Activated CD8-positive, alpha-beta memory T cell treated with anti-CD3 and anti-CD28 coated beads for 1 hour (primary cell): ENCODE measurements at places on chromosomes 5 and 9.

DNA sequence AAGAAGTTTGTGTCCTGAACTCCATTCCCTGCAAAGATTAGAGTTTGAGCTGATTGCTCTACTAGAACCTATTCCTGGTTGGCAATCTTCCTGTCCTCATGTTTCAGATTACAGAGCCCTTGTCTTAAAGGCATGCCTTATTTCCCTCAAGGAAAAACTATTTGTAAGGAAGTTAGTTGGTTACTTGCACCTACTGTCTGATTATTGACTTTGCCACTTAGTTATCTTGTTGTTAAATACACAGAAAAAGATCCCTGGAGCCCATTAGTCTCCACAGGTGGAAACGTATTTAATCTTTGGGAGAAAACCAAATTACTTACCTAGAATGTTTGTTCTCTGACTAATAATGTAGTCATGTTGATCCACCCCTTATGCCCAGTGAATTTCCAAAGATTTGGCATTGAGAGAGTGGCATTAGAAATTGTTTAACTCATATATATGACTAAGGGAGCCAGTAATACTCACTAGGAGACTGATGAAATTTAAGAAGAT is 132.3 kb upstream of the ELL2 start:
- no peak for DNase-seq

- no peak for DNase-seq
Observed at GRCh38 chr5:378301-378891, 56.9 kb downstream of the AHRR start.

- no peak for DNase-seq
Observed at GRCh38 chr9:122370303-122370702, 521 bp upstream of the PTGS1 start.

DNA sequence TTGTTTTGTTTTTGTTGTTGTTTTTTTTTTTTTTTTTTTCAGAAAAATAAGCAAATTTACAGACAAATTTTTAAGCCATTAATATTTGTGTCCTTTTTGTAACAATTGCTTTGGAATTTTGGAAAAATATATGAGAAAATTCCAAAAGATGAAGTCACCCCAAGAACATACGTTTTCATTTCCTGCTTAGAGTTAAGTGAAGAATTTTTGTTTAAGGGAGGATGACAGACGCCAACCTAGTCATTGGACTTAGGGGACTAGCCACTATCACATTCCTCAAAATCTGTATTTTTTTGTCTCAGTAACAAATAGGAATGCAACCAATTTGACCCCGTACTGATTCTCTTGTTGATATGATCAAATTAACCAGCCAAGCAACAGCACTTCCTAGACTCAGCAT is 433.9 kb upstream of the SLC30A5 start:
- DNase-seq: no peak

GRCh38 chr9:115777610-115778009 is 376.0 kb upstream of the PAPPA start:
- no peak for DNase-seq

- no peak for DNase-seq
Observed at GRCh38 chr5:55899344-55899743, 48.2 kb downstream of the IL31RA start.

GRCh38 chr5:51095486-51095885 is 287.8 kb upstream of the ISL1 start:
- DNase-seq: no peak

DNA sequence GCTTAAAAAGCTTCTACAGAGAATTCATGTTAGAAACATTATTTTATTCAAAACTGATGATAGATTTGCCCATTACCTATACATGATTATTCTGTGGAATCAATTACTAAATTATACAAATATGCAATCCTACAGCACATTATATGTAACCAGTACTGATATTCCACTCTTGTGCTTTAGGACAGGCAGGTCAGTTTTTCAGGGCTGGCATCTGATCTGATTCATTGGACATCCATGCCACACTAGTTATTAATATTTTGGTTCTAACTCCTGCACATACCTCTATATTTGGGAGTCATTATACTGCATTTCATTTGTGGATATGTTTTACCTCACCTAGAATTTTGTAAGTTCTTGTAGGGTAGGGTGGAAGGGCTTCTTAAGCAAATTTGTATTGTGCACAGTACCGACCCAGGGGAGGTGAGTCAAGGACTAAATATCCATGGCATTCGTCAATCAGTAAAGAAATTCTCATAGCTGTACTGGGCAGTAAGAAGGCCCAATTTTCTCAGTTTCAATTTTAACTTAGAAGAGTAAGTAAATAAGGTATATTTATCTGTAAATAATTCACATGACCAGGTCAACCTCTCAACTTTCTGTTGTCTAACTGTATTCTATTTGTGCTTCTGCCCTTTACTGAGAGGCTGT is 33.5 kb downstream of the ELOVL7 start:
- DNase-seq: no peak

DNA sequence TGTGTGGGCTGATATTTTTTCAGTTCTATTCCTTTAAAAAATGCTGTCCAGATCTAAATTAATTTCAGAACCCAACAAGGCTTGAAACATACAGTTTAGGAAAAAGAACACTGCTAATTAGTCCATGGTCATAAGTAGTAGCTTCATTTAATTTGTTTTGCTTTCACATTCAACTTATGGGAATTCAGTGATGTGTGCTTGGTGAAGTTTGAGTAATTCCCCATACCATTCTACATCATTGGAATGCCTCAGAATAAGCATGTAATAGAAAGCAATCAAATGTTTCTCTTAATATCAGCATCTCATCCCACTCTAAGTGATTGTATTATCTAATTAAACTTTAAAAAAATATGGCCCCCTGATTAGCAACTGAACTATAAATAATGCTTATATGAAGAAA is 2.7 kb downstream of the CNTLN start:
- no peak for DNase-seq

DNA sequence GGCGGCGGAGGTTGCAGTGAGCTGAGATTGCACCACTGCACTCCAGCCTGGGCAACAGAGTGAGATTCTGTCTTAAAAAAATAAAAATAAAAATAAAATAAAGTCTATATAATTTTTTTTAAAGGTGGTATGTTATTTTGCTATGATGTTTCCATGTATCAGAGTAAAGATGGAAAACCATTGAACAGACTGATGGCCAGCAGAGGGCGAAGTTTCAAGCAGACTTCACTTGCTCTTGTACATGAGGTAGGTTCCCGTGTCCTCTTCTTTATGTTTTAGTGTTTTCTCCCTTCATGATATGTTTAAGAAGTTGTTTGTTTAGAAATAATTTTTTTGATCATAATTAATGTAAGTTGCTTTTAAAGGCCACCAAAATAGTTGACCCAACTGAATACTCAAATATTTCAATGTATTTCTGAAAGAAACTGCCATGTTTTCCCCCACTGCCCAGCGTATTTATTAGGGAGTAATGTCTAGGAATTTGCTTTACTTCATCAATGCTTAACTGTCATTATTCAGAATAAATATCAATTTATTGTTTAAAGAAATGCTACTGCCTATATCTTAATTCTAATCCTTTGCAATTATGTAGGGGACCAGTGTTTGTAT is 146.4 kb downstream of the HACD4 start:
- DNase-seq: peak; percentile 6

DNA sequence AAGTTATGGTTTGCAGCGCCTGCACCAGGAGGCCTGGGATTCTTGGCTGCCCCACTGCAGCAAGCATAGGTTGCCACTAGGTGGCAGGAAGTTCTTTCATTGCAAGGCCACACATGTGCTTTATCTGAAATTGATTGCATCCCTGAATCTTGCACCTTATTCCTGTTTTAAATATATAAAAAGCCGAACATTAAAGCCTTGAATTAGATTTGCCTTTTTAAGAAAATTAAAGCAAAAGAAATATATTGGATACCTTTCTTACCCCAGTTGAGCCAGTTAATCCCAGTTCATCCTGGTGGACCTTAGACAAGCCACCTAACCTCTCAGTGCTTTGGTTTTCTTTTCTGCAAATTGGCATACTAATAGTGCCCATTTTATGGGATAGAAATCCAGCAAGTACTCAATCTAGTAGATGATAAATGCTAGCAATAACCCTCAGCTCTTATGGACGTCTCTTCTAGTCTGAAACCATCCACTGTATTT is 6.3 kb upstream of the TRMT10B start:
- no peak for DNase-seq

DNA sequence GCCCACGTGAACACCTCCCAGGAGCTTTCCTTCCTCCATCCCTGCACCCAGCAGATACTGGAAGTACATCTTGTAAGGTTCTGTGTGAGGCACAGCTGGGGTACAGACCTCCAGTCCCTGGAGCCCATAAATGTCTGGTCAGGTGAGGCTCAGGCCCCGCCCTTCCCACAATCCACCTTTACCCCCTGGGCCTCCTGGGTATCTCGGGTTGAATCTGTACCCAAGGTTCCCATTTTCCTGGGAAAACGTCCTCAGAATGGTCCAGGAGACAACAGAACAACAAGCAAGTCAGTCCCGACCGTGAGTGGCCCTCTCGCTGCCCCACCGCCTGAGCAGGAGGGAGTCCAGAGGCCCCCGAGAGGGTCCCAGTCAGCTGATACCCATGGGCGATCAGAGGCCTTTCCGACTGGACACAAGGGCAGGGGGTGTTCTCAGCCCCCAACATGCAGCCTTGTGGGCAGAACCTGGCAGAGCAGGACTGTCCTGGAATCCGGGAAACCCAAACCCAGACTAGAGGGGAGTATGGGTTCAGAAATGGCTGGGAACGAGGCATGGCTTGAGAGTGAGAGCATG is 4.3 kb downstream of the SPATA31E1 start:
- no peak for DNase-seq

DNA sequence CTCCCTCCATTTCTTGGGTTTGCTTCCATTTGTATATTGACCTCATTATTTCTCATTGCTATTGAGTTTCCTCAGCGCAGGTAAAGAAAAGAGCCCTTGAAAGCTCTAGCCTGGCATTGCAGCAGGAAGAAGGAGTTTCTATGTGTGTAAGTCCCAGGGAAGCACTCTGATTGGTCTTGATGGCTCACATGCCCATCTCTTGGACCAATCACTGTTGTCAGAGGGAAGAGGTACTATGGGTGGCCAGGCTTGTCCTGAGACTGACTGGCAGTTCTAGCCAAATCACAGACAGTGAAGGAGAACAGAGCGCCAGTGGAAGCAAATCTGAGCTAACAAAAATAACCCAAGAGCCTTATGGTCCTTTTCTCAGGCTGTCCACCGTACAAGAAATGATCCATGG is 219.0 kb downstream of the PAX5 start:
- DNase-seq: no peak
